ENCODE measurements at places on chromosomes 5 and 9.
A peak's percentile ranks its signal among the peaks of the same experiment; 100 is the strongest.

DNA sequence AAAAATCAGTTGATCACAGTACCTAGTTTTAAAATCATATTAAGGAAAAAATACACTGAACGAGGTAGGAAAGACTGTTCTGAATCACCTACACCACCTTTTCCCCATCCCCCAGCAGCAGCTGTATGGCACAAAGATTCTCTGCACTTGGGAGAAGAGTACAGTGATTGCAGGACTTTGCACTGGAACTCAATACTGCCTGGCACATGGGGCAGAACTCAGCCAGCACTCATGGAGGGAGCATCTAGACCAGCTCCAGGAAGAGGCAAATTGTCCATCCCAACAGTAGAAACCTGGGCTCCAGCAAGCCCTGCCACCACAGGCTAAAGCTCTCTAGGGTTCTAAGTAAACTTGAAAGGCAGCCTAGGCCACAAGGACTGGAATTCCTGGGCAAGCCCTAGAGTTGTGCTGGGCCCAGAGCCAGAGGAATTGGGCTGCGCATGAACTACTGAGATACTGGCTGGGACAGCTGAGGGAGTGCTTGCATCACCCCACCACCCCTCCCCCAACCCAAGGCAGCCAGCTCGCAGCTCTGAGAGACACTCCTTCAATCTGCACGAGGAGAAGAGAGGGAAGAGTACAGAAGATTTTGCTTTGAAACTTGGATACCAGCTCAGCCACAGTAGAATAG lies 654.4 kb upstream of the CDH6 start:
- H3K27me3 ChIP-seq, result no peaks in the 10 kb centered on the region
- no peaks in the 10 kb centered on the region for H3K36me3 ChIP-seq
- DNase-seq, result peak; percentile 67
- no peak overlapping the region for H3K4me3 ChIP-seq
- H3K4me1 ChIP-seq, result peaks cover 3% of the 10 kb centered on the region
- H3K27ac ChIP-seq, result no peak overlapping the region

DNA sequence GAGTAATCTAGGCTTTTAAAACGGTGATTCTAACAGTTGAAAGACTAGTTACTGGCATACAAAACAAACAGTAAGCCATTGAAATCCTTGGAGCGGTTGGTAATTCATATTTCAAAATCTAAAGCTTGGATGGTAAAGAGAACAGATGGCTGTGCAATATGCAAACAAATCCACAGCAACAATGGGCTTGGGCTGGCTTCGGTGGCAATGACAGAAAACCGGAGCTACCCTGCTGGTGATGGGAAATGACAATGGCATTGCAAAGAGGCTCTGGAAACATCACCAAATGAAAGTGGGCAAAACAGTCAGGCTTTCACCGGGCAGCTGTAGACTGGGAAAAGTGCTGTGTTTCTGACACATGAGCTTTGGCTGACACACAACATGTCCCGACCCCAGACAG lies 42.2 kb downstream of the MED27 start:
- H3K27ac ChIP-seq, result no peak overlapping the region
- H3K27me3 ChIP-seq, result no peaks in the 10 kb centered on the region
- no peak for DNase-seq
- peaks cover 31% of the 10 kb centered on the region for H3K4me1 ChIP-seq
- H3K36me3 ChIP-seq, result no peaks in the 10 kb centered on the region
- no peak overlapping the region for H3K4me3 ChIP-seq

DNA sequence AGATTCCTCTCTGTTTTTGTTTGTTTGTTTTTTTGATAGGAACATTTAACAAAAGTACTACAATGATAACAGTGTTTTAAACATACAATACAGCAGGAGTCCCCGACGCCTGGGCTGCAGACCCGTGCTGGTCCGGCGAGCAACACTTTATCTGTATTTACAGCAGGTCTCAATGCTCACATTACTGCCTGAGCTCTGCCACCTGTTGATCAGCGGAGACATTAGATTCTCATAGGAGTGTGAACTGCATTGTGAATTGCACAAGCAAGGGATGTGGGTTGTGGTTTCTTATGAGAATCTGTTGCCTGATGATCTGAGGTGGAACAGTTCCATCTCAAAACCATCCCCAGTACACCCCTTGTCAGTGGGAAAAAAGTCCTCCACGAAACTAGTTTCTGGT lies 1068.5 kb upstream of the CDH10 start:
- no peaks in the 10 kb centered on the region for H3K27me3 ChIP-seq
- H3K4me3 ChIP-seq, result no peak overlapping the region
- no peak overlapping the region for H3K27ac ChIP-seq
- DNase-seq, result no peak
- H3K36me3 ChIP-seq, result no peaks in the 10 kb centered on the region

- H3K27me3 ChIP-seq, result peaks cover 37% of the 10 kb centered on the region
- H3K36me3 ChIP-seq, result no peaks in the 10 kb centered on the region
- no peak for DNase-seq
- peak overlapping the region; percentile 78 for H3K4me3 ChIP-seq
Observed at GRCh38 chr9:94638335-94639060, 820 bp downstream of the FBP1 start.

GRCh38 chr9:105979290-105979689 lies 284.9 kb downstream of the TMEM38B start:
- no peak for DNase-seq
- no peaks in the 10 kb centered on the region for H3K4me1 ChIP-seq
- H3K36me3 ChIP-seq, result no peaks in the 10 kb centered on the region
- no peak overlapping the region for H3K4me3 ChIP-seq
- no peak overlapping the region for H3K27ac ChIP-seq

- no peak overlapping the region for H3K4me3 ChIP-seq
- no peaks in the 10 kb centered on the region for H3K27me3 ChIP-seq
- no peak overlapping the region for H3K27ac ChIP-seq
- DNase-seq, result no peak
- peaks cover 87% of the 10 kb centered on the region for H3K4me1 ChIP-seq
Observed at GRCh38 chr5:113163328-113163727, 186.7 kb downstream of the DCP2 start.

DNA sequence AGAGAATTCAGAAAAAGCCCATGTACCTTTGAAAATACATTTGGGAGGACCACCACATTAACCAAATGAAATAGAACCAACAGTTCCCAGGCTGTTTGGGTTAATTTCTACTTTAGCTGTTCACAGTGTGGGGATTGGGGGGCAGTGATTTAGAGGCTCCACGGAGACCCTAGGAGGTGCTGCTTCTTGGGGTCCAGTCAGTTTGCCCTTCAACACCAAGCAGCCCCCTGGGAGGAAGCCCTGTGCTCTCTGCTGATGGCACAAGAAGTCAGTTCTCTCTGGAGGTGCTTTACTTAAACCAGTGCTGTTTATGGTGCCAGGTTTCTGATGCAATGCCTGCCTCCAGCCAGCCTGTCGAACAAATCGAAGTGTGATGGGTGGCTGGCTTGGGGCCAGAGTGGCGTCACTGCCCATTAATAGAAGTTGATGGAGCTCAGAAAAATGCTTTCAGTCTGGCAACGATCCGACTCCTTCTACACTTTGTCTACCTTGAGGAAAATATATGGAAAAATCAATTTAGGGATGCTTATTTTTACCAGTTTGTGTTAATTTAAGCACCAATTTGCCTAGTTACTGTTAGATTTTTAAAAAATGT lies 134.0 kb downstream of the SNX18 start:
- H3K4me1 ChIP-seq, result peaks cover 36% of the 10 kb centered on the region
- H3K4me3 ChIP-seq, result no peak overlapping the region
- no peaks in the 10 kb centered on the region for H3K36me3 ChIP-seq
- peak; percentile 88 for DNase-seq
- peak overlapping the region; percentile 55 for H3K27ac ChIP-seq

GRCh38 chr5:17132444-17133083 lies 84.9 kb upstream of the BASP1 start:
- H3K27me3 ChIP-seq, result peaks cover 8% of the 10 kb centered on the region
- no peak for DNase-seq
- H3K4me3 ChIP-seq, result no peak overlapping the region
- H3K27ac ChIP-seq, result no peak overlapping the region

DNA sequence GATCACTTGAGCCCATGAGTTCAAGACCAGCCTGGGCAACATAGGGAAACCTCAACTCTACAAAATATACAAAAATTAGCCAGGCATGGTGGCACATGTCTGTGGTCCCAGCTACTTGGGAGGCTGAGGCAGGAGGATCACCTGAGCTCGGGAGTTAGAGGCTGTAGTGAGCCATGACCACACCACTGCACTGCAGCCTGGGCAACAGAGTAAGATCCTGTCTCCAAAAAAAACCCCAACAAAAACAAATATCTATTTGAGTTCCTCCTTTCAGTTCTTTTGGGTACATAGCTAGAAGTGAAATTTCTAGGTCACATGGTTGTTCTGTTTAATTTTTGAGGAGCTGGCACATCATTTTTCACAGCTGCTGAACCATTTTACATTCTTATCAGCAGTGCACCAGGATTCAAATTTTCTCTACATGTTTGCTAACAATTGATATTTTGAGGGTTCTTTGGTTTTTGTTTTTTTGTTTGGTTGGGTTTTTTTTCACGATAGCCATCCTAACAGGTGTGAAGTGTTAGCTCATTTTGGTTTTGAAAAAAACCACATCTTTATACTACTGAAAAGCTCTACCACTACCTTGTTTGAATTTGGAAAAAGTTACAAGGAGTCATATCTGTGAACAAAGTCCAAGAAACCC lies 176.9 kb upstream of the SLC12A2 start:
- H3K4me1 ChIP-seq, result peaks cover 14% of the 10 kb centered on the region
- no peak overlapping the region for H3K27ac ChIP-seq
- DNase-seq, result no peak
- no peaks in the 10 kb centered on the region for H3K27me3 ChIP-seq

GRCh38 chr5:106640511-106640910 lies 1030.2 kb downstream of the EFNA5 start:
- no peaks in the 10 kb centered on the region for H3K27me3 ChIP-seq
- no peaks in the 10 kb centered on the region for H3K36me3 ChIP-seq
- no peaks in the 10 kb centered on the region for H3K4me1 ChIP-seq
- no peak overlapping the region for H3K27ac ChIP-seq

- H3K4me1 ChIP-seq, result peaks cover 39% of the 10 kb centered on the region
- H3K36me3 ChIP-seq, result peaks cover 25% of the 10 kb centered on the region
- no peak for DNase-seq
- peak overlapping the region; percentile 99 for H3K27ac ChIP-seq
- H3K27me3 ChIP-seq, result no peaks in the 10 kb centered on the region
Observed at GRCh38 chr5:32586276-32586599, 881 bp downstream of the SUB1 start.

- no peak overlapping the region for H3K4me3 ChIP-seq
- H3K27ac ChIP-seq, result no peak overlapping the region
- no peak for DNase-seq
- no peaks in the 10 kb centered on the region for H3K27me3 ChIP-seq
- peaks cover 91% of the 10 kb centered on the region for H3K36me3 ChIP-seq
- H3K4me1 ChIP-seq, result no peaks in the 10 kb centered on the region
Observed at GRCh38 chr5:36217988-36218387, 23.7 kb downstream of the NADK2 start.

- no peak for DNase-seq
- no peak overlapping the region for H3K27ac ChIP-seq
- H3K36me3 ChIP-seq, result no peaks in the 10 kb centered on the region
- no peak overlapping the region for H3K4me3 ChIP-seq
Observed at GRCh38 chr9:101731429-101731828, 7.0 kb downstream of the GRIN3A start.

DNA sequence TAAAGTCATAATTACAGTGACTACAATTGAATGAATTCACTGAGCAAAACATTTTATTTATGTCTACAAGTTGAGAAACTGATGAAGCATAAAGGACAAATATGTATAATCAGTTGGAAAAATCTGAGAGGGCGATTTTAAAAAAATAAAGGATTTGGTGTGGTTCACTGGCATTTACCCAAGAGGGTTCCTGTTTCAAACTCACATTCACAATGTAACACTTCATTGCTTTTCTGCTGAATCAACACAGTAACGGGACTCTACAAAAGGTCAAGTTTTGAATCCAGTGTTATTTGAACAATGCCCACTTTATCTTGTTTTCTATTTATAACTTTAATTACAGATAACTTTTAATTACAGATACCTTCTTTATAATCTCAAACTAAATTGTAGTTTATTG lies 138.6 kb downstream of the NUDT12 start:
- H3K4me3 ChIP-seq, result no peak overlapping the region
- no peak overlapping the region for H3K27ac ChIP-seq
- peaks cover 25% of the 10 kb centered on the region for H3K4me1 ChIP-seq
- no peaks in the 10 kb centered on the region for H3K27me3 ChIP-seq
- no peaks in the 10 kb centered on the region for H3K36me3 ChIP-seq
- DNase-seq, result no peak

- H3K27me3 ChIP-seq, result no peaks in the 10 kb centered on the region
- H3K27ac ChIP-seq, result peak overlapping the region; percentile 72
- no peaks in the 10 kb centered on the region for H3K36me3 ChIP-seq
- no peak for DNase-seq
- H3K4me3 ChIP-seq, result no peak overlapping the region
Observed at GRCh38 chr5:68243681-68244080, 28.1 kb downstream of the PIK3R1 start.

DNA sequence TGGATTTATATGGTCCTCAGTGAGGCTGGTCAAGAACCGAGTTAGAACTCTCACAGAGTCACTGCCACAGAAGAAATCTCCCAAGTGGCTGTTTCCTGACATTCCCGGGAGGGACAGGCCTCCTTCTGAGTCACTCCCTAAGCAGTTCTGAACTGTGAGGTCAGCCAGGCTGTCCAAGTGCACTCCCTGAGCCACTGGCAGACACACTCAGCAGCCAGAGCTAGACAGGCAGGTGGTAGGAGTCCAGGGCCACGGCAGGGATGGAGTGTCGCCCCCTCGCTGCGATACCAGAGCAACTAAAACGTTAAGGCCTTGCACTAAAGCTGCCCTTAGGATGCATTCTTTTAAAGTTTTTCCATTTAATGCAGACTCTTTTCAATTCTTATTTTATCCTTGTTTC lies 3.4 kb downstream of the IL4 start:
- no peaks in the 10 kb centered on the region for H3K4me1 ChIP-seq
- DNase-seq, result no peak
- H3K27ac ChIP-seq, result no peak overlapping the region
- H3K27me3 ChIP-seq, result no peaks in the 10 kb centered on the region

DNA sequence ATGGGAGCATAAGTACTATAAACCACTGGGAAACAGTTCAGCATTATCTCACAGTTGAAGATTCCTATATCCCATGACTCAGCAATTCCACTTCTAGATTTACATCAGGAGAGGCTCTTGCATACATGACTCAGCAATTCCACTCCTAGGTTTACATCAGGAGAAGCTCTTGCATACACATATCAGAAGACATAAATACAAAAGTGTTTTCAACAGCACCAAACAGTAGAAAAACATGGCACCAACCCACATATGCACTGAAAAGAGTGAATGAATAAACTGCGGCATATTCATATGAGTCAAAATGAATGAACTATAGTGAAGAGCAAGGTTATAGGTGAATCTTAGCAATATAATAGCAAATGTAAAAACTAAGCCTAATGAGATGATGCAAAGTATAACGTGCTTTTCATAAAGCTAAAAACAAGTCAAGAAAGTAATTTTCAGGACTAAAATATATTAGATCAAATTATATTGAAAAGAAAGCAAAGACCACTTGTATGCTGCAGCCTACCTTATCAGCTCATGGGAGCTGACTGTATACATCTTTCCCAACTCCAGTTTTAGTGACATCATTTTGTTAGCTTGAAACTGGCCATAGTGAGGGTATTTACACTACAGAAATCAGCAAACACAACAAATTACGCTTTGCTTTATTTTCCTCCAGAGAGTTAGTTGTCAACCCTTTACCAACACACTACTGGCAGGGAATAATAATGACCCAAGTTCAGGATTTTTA lies 95.8 kb downstream of the ANKRD18B start:
- no peaks in the 10 kb centered on the region for H3K36me3 ChIP-seq
- peaks cover 35% of the 10 kb centered on the region for H3K27me3 ChIP-seq
- H3K4me1 ChIP-seq, result no peaks in the 10 kb centered on the region
- H3K4me3 ChIP-seq, result no peak overlapping the region
- H3K27ac ChIP-seq, result no peak overlapping the region
- DNase-seq, result no peak

- no peaks in the 10 kb centered on the region for H3K4me1 ChIP-seq
- H3K27me3 ChIP-seq, result peaks cover 26% of the 10 kb centered on the region
- no peak for DNase-seq
- no peak overlapping the region for H3K27ac ChIP-seq
- no peaks in the 10 kb centered on the region for H3K36me3 ChIP-seq
Observed at GRCh38 chr5:72063219-72063819, 44.0 kb upstream of the MAP1B start.

All from left ventricle myocardium inferior (tissue), 1 donor.